Activated CD8-positive, alpha-beta memory T cell treated with anti-CD3 and anti-CD28 coated beads, Interleukin-2, amount 50 U/mL, for 48 hours (primary cell): ENCODE measurements at places on chromosomes 6 and 20.
A peak's percentile ranks its signal among the peaks of the same experiment; 100 is the strongest.

GRCh38 chr20:40536808-40537207 lies 152.2 kb downstream of the MAFB start:
- no peak for DNase-seq

DNA sequence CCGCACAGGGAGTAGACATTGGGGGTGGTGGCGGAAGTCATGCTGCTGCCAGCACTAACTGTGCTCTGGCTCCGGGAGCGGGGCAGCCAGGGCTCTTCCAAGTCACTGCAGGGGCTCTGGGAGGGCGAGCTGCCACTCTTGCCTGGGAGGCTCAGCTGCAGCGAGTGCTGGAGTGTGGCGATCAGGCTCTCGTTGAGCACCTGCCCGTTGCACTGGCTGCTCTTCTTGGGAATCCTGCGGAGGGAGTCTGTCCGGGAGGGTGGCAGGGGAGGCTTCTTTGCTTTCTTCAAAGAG lies 28.0 kb downstream of the HEBP2 start:
- DNase-seq, result no peak

DNA sequence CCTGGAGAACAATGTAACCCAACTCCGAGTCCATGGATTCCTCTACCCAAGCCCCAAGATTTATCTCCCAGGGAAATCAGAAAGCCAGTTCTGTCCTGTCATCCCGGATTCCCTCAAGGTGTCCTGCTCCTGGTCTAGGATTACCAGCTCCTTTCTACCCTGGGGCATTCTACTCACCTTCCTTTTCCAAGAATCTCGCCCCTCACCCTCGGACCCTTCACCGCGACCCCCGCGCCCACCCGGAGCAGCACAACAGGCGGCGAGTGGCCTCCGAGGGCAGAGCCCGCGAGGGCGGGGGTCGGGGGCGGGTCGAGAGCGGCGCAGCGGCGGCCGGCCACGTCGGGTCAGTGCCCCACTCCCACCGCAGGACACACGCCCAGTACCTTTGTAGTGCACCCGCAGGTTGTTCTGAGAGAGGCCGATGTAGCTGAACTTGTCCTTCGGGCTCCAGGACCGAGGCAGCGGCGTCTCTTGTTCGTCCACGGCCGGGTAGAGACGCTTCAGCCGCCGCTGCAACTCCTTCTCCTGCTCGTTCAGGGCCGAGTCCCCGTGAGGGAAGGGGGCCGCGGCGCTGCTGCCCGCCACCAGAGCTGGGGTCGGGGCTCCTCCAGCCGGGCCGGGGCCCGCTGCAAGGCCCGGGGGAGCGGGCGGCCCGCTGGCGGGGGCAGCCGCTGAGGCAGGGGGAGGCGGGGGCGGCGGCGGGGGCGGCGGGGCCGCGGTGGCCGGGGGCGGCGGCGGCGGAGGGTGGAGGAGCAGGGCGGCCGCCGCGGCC lies 897 bp downstream of the RANBP9 start:
- DNase-seq, result peak; percentile 78

GRCh38 chr6:23526526-23526925 lies 599.5 kb upstream of the NRSN1 start:
- DNase-seq, result no peak

DNA sequence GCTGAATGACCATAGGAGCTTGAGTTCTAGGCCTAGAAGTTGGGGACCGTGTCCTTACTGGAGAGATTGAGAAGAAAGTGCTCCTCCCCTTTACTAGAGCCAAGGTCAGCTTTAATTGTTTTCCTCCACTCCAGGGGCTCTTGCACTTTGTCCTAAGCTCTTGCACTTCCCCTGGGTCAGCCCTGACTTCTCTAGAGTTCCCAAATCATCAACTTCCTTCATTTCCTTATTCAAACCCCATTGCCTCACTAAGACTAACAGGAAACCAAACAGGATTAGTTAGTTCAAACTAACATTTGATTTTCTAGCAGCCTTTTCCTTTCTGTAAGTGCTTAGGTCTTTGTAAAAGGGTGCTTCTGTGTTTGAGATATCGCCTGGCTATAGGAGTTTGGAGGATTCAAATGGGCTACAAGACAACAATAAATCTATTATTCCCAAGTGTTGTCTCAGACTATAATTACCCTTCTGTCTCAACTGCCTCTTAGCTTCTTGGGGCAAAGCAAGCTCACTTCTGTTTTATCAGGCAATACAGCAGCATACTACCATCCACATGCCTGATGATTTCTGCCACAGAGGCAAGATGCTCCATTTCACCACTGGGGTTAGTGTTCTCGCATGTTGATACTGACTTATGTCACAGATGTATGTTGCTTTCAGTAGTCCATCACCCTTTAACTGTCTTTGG lies 12.8 kb upstream of the DTNBP1 start:
- no peak for DNase-seq

DNA sequence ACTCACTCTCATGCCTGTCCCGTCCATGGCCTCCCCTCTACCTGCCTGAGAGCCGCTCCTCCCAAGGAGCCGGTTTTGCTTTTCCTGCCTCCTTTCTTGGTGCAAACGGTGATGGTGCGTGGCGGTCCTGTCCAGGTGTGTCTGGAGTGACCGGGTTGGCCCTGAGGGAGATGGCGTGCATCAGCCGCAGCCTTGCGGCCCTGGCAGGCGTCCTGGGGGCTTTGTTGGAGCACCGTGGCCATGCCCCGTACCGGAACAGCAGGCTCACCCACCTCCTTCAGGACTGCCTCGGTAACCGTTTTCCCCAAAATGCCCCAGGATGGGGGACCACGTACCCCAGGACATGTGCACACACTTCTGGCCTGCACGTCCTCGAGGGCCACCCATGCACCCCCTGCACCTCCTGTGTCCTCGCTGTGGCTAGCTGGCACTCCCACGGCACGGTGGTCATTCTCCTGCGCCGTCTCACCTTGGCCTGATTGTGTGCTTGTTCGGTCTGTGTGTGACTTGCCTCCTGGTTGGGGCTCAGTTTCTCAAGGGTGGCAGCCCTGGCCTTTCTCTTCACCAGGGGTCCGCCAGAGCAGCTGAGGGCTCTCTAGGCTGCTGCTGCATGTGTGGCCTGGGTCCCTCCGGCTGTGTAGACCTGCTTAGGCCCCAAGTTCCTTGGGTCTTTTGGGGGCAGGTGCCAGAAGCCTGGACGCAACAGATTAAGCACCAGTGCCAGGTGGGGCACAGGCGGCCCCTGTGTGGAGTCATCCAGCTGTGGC lies 36.4 kb downstream of the FRMD1 start:
- DNase-seq, result no peak

DNA sequence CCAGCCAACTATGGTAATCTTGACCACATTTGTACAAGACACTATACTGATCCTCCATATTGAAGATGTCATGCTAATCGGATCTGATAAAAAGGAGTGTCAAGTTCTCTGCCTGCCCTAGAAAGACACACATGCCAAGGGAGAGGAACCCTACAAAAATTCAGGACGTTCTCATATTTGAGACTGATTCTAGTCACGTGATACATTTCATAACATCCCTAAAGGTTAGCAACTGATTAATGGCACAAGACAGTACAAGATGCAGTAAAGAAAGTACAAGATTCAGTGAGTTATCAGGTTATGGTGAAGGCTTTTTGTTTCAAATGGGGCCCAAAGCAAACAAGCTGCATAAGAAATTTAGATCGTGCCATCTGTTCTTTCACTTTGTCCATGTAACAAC lies 190.7 kb upstream of the MOCS1 start:
- DNase-seq, result no peak
